ENCODE measurements at places on chromosomes 5 and 9.

DNA sequence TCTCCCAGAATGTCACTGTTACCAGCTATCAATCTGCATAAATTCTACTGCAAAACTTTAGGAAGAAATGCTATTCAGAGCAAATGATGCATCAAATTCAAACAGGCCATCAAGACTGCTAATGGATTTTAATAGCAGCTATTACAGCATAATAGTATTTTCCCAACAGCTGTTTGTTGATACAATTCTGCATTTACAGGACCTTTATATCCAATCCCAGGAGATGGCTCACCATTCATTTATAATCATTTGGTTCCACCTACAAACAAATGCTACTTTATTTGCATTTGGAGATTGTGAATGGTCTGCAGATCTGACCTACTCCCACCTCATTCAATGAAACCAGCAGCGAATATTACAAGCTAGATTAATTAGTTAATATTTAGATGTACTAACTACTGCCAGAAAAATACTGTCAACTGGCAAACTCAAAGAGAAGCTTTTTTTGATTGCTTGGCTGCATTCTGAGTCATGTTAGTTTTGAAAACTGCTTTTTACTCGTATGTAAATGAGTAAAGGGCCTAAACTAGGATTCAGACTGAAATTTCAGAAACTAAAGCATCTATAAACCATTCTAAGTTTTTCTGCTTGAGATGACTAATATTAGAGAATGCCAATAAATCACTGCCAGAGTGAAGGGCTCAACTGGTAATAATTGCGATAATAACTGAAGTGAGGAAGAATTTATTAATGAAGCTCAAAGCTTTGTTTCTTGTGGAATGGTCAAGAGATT is 7.1 kb upstream of the PCA3 start:
- no peak for DNase-seq

DNA sequence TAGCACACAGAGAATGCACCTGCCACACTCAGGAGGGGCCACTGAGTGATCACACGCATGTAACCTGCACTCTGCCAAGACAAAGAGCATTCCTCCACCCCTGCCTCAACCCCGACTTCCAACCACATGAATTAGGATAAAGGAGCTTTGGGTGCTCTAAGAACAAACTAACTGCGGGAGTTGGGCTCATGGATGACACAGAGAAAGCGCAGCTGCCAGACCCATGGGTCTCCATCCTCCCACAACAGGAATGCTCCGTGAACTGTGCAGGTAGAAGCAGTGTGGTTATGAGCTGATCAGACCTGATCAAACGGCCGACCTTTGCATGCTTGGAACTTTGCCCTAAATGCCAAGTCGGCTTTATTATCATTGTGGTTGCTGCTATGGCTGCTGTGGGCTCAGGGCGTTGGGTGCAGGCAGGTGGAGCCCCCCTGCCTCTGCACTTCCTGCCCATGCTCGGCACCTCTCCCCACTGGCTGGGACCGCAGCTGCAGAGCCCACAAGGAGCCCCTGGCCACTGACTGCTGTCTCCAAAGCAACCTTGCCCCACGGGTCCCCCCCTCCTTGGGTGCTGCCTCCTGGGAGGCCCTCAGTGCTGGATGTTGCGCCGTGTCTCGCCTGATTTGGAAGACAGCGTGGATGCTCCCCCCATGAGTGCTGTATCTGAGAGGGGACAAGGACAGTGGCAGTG is 2.6 kb upstream of the SLC6A3 start:
- DNase-seq, result no peak

DNA sequence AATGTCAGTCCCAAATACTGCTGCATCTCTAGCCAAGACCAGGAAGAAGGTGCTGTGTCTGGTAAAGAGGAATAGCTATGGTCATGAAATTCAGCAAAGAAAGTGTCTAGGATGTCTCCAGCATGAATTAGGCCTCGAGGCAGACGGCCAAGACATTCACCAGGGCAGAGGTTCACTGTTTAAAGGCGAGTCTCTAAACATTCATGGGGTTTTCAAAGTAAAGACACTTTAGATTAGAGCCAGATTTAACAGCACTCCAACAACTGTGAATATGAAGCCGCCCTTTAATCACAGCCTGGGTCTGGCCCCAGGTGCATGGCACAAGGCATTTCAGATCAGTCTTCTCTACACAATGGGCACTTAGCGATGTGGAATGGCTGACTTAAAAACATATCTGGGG is 95.0 kb downstream of the ANKH start:
- DNase-seq, result no peak

DNA sequence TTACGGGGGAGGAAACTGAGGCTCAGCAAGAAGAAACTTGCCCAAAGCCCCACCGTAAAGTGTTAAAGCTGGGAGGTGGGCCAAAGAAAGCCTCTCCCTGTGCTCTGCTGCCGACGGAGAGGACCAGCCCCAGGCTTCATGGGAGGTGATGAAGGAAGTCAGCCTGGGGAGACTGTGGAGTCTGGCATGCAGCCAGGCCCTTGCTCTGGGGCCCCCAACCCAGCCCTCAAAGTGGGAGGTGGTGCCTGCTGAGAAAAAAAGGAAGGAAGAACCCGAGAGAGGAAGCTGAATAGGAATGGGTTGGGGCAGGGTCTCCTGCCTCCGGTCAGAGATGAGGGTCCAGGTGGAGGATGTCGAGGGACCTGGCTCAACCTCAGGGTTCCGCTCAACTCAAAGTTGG is 3.8 kb downstream of the RNF44 start:
- DNase-seq, result no peak

- DNase-seq, result no peak
Measured at GRCh38 chr9:22214021-22214420, 204.9 kb upstream of the CDKN2B start.

DNA sequence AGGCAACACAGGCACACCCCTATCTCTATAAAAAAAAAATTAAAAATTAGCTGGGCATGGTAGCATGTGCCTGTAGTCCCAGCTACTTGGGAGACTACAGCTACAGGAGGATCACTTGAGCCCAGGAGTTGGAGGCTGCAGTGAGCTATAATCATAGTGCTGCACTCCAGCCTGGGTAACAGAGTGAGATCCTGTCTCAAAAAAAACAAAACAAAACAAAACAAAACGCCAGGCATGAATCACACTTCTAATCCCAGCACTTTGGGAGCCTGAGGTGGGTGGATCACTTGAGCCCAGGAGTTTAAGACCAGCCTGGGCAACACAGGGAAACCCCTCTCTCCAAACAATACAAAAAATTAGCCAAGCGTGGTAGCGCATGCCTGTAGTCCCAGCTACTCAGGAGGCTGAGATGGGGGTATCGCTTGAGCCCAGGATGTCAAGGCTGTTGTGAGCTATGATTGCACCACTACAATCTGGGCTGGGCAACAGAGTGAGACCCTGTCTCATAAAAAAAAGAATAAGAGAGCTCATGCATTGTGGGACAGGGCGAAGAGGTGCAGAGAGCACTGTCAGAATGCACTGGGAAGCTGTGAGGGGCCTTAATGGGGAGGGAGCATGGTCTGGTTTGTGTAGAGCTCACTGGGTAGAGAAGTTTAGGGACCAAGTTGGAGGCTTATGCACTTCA is 8.4 kb upstream of the SAP30L start:
- no peak for DNase-seq

DNA sequence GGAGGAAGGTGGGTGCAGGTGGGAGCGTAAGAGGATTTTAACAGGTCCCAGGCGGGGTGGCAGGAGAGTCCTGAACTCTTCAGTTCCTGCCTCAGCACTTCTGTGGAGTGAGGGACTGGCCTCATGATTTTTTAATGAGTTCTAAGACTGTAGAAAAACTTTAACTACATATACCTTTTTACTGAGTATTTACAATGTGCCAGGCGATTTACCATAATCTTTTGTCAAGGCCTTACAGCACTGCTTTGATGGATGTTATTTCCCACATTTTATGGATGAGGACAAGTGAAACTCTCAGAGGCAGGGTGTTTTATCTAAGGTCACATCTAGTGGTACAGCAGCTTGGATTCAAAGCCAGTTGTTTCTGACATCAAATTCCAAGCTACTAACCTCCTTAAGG is 99.5 kb downstream of the PJA2 start:
- DNase-seq, result no peak

Data from T-helper 1 cell (primary cell).